ENCODE measurements at places on chromosomes 5 and 9.

DNA sequence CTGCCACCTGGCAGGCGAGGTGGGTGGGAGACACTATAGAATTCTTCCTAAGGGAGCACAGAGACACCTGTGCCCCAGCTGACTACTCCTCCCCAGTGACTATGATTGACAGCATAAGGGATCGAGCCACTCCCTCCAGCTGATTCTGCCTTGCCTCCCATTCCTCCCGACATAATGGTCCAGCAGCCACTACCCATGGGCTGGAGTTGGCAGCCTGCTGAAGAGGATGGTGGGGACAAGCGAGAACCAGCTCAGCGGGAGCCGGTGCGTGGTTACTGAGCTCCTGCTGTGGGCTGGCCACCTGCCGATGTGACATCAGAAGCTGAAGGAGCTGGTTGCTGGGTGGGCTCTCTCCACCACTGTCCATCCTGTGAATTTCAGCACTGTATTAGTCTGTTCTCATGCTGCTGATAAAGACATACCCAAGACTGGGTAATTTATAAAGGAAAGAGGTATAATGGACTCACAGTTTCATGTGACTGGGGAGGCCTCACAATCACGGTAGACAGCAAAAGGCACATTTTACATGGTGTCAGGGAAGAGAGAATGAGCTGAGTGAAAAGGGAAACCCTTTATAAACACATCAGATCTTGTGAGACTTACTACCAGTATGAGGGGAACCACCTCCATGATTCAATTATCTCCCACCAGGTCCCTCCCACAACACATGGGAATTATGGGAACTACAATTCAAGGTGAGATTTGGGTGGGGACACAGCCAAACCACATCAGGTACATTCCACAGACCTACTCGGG, 12.1 kb upstream of the NCS1 start:
- no peak for DNase-seq

DNA sequence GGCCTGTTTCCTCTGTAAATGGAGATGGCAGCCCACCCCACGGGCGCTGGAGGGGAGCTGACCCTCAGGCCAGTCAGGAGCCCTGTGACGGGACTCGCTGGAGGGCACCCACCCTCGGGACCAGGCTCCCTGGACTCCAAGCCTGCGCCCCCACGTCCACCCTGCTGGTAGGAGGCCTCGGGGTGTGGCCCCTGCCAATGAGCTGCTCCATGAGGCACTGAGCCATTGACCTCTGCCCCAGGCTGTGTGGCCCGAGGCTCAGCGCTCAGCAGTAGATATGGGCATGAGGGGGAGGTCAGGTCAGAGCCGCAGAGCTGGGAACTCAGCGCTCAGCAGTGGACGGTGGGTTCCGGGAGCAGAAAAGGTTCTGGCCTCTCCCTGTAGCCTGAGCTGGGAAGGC, 52.3 kb upstream of the EGFL7 start:
- DNase-seq: no peak

DNA sequence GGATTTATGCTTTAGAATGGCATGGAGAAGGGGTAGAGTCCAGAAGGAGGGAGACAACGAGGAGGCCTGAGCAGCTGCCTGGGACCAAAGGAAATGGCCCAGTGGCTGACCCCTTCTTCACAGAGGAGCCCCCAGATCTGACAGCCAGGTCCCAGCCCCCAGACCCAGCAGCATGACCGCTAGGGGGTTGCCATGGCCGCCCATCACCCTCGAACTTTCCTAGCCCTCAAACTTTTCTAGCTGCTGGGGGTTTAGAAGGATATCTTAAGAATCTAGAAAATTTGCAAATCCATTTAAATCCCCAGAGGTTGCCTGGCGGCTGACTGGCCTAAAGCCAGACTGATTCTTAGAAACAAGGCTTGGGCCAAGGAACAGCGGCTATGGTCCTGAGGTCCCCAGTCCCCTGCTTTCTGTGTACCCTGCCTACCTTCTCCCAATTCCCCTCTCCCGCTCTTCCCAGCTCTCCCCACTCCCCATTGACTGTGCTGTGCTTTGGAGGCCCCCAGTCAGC, 972 bp downstream of the PDGFRB start:
- DNase-seq: no peak

DNA sequence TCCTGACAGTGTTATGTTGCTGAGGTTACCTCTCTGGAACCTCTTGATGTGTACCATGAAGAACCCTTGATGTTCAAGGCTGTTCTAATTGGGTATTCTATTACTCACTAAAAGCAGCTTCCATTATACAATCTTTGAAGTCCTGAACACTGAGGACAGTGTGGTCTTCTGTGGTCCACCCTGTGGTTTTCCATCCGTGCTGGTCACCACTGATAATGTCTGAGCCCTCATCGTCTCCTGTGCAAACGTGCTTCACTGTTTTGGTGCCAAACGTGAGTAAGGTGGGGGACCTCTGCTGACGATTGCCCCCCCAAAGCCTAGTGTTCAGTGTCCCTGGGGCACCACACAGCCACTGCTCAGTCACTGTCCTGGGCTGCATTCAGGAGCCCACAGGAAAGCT, 259.7 kb upstream of the ANKRD55 start:
- no peak for DNase-seq

DNA sequence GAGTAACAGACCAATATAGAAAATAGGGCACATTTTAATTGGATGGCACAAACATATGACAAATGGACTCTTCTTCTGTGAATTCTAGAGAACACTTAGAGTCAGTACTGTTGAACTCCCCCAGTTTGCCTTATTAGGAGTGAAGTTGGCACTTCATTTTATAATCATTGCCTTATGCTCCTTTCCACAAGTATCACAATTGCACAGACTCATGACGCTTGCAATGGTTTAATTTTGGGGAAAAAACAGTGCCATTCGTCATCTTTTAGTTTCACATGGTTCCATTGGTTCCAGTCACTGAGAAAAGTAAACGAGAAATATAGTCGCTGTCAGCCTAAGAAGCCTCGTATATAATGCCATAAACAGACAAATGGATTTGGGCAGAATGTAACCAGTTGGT, 71.2 kb downstream of the LURAP1L start:
- DNase-seq: no peak

- no peak for DNase-seq
Measured at GRCh38 chr9:99154356-99154755, 49.4 kb downstream of the TGFBR1 start.

DNA sequence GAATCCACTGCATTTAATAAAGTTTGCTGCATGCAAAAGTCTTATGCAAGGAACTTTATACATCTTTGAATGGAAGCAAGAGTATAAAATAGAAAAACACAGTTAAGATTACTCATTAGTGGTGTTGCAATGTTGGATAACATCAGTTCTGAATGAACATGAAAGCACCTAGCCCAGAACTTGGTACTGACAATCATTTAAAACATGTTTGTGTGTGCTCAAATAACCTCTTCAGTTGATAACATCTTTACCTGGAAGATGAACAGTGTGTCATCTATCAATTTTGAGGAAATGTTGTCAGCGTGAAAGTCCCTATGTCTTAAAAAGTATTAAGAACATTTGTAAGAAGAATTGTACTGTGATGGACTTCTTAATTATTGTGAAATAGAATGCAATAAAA, 370.4 kb upstream of the GRAMD2B start:
- no peak for DNase-seq

GRCh38 chr9:5578018-5578697, 50.7 kb upstream of the RIC1 start:
- no peak for DNase-seq

GRCh38 chr5:5497152-5497788, 74.8 kb downstream of the ICE1 start:
- DNase-seq: peak; percentile 37

DNA sequence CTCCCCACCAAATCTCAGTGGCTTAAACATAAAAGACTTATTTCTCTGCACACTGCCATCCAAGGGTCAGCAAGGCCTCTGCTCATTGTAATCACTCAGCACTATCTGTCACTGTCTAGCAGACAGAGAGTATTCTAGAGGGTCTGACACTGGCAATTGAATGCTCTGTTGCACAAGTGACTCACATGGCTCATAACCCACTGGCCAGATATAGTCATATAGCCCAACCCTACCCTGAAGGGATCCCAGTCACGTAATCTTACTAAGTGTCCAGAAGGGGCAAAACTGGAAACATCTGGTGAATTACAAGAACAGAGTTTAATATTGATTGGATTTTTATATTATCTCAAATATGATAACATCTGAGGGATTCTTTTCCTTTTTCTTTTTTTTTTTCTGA, 80.7 kb downstream of the TSSK1B start:
- no peak for DNase-seq

- DNase-seq: no peak
Measured at GRCh38 chr5:167918184-167918812, 373.1 kb upstream of the WWC1 start.

DNA sequence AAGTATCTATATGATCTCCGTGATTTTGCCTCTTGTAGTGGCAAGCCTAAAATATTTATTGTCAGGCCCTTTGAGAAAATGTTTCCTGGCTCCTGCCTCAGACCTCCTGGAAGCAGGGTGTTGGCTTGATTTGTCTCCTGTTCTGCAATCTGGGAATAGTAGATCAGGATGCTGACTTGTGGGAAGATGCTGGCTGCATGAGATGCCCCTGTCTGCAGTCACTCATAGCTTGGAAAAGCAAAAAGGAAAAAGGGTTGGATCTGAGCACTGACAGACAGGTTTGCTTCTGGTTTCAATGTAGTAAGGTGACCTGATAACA, 16.7 kb downstream of the TJP2 start:
- no peak for DNase-seq

DNA sequence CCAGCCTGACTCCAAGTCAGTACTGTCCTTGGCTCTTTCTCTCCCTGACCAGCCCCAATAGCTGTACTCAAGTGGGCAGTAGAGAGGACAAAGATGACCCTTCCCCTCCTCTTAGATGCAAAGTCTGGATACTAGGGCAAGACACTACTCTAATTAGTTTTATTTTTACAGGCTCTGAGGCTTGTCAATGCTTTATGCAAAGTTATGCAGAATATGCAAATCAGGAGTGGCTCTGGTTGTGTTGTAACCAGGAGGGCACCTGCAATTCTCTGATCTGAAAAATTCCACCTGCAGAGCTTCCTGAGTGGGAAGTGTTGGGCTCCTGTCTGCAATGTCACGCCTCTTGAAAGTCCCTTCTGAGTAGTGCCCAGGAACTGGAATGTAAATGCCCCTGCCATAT, 201.5 kb downstream of the RGS3 start:
- DNase-seq: no peak

DNA sequence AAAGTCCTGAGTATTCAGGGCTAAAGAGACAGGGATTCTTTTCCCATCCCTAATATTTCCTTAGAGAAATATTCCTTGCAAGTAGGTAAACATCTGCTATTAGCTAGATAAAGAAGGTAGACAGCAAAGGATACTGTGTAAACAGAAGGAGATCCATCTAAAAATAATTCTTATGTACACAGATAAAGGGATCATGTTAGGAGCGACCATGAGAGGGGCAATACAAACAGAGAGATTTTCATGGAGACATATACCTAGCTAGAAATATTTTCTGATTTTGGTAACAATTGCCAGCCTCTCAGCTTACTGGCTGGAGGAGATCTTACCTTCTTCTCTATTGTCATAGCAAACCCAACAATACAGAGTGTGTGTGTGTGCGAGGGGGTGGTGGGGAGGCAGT, 184.6 kb upstream of the DMAC1 start:
- DNase-seq: no peak

- no peak for DNase-seq
Measured at GRCh38 chr5:97422678-97423077, 239.6 kb upstream of the RIOK2 start.

DNA sequence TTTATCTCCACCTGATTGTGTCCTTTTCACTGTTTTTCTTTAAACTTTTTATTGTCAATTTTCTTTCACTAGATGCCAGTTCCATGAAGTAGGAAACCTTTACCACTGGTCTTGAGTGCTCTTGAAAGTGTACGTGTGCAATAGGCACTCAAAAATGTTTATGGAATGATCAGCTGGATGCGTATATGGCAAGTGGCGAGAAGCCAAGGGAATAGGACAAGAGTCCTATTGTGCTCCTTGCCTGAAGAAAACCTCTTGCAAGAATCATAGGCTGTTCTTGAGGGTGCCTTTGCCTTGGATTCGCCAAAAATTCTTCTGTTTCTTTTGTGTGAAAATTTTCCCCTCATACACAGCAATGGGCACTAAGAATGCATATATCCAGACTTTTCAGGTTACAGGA, 97.7 kb downstream of the GHR start:
- DNase-seq: no peak

GRCh38 chr5:56669534-56670483, 145.5 kb upstream of the MAP3K1 start:
- DNase-seq: peak; percentile 11

DNA sequence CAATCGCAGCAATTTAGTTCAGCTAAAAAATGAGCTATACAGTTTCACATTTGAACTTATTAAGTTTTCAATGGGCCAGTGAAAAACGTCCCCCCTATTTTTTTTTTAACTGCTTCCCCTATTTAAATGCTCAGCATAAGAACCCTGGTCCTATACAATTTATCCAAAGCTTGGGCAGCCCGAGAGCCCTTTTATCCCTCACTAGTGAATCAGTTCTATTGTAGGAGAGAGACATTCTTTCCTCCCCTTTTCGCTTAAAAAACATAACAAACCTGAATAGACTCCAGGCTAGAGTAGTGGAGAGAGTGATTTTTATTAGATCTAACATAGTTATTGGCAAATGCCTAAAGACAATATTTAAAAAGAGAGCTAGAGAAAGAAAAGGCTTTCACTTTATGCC, 1.4 kb downstream of the LIX1 start:
- no peak for DNase-seq

DNA sequence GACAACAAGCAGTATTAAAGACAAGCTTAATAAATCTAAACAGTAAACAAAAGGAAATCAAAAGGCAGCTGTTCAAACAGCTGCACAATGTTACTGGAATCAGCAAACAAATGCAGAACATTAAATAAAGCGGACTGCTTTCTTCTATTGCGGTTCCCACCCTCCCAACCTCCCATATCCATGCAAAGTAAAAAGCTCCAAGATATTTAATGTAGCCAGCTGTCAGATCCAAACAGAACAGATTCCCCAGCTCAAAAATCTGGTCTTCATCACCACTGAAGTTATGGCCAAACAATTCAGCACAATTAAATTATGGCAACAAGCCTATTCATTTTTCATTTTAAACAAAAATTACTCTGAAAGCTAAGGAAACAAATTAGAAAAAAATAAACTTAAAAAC, 75.9 kb downstream of the SLC38A9 start:
- DNase-seq: no peak

DNA sequence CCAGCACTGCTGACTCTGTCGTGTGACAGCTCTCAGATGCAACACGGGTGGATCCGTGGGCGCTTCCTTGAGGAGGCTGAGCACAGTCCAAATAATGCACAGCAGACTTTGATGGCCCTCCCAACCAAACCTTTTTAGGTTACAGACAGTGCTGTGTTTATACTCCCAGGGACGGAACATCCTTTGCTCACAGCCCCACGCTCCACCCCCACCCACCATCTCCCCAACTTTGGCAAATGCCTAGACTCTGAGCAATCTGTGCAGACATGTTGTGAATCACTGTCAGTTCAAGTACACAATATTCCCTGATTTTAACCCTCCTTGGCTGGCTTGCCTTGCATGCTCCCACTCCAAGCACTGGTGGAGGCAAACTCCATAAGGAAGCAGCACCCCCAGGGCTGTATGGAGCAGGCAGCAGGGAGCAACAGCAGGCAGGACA, 324.6 kb downstream of the MLLT3 start:
- no peak for DNase-seq

- no peak for DNase-seq
Measured at GRCh38 chr5:35436400-35437057, 181.1 kb upstream of the SPEF2 start.

- DNase-seq: no peak
Measured at GRCh38 chr5:137581776-137582175, 82.7 kb upstream of the SPOCK1 start.

- no peak for DNase-seq
Measured at GRCh38 chr5:116898917-116899316, 324.3 kb upstream of the SEMA6A start.
